ENCODE measurements at places on chromosomes 13 and 19.

DNA sequence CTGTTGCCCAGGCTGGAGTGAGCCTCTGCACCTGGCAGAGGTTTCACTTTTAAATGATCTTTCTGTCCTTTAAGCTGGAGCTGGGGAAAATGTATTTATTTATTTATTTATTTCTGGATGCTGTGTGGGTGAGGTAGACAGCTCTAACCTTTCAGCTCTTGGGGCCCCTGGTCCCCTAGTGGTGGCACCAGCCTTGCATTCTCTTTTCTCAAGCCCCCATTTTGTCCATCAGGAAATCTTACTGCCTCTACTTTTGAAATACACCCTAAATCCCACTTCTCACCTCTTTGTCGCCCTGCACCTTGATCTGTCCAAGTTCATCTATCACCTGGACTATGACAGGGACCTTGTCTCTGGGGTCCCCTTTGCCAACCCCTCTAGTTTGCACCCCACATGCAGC lies 2.1 kb upstream of the B9D2 start:
- no peak for DNase-seq

DNA sequence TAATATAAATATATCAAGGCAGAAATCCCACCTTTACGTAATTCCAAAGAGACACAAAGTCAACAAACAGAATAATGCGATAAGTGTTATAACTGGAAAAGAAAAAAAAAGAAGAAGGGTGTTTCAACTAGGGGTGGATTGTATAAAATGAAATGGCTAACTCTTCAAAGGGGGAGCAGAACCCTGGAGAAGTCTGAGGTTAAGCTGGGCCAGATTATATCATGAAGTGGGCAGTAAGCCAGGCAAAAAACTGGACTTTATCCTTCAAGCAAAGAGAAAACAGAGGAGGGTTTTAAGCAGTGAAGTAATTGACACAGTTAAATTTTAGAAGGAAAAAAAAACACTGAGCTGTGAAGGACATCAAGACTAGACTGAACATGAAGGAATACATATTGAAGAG lies 41.9 kb downstream of the TBC1D4 start:
- no peak for DNase-seq

- DNase-seq, result no peak
Measured at GRCh38 chr13:87919956-87920355, 248.8 kb downstream of the SLITRK5 start.

DNA sequence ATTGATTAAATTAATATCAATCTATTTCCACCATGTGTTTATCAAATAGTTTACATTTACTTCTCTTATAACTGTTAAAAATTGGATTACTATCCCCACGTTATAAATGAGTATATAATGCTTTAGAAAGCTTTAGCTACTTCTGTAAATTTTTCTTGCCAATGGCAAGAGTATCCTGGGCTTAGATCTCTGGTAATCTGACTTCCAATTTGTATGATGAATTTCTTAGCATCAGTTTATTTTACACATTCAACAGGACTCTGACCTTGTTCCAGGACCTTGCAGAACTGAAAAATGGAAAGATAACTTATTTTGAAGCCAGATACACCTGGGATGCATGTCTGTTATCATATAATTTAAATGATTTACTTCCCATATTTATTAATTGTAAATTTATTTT lies 2759.4 kb downstream of the PCDH9 start:
- no peak for DNase-seq

GRCh38 chr19:47703301-47703700 lies 9.9 kb upstream of the EHD2 start:
- DNase-seq, result no peak

DNA sequence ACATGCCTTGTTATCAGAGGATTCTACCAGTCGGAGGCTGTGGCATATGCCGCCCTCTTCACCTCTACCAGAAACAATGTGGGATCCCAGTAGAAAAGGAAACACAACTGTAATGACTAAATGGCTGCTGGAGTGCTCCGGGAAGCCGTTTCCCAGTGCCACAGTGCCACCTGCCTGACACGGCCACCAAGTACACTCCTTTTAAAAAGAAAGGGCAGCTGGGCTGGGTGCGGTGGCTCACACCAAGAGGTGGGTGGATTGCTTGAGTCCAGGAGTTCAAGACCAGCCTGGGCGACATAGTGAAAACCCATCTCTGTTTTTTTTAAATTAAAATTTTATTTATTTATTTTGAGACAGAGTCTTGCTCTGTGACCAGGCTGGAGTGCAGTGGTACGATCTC lies 67.3 kb downstream of the TRPM4 start:
- no peak for DNase-seq

DNA sequence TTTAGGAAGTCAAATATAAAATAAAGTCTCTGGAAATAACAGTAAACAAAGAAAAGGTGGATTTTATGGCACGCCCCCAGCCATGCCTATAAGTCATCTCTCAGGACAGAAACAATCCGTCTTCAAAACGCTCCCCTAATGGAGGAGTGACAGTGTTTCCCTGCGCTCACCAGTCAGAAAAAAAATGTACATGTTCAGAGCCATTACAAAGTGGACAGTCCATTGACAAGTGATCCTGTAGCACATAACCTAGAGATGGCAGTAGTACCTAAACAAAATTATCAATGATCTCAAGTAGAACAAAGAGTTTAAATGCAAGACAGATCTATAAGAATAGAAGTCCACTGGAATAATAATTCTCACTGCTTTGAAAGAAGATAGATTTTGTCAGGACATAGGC lies 891.7 kb upstream of the MIR17HG start:
- no peak for DNase-seq

DNA sequence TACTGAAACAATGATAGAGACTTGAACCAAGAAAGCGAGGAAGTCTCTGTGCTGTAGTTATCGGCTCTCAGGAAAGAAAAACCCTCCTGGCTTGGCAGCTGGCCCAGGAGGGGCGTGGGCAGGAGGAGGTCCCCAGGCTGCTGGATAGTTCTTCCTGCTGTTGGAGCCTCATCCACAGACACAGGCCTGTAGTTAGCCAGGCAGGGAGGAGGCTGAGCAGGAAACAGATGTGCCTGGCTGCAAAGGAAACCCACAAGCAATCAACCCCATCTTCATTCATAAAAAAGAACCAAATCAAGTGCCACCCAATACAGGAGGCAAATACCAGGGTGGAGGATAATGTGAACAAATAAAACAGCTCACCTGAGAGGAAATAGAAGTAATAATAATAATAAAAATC lies 86.2 kb downstream of the IRS2 start:
- DNase-seq, result no peak

DNA sequence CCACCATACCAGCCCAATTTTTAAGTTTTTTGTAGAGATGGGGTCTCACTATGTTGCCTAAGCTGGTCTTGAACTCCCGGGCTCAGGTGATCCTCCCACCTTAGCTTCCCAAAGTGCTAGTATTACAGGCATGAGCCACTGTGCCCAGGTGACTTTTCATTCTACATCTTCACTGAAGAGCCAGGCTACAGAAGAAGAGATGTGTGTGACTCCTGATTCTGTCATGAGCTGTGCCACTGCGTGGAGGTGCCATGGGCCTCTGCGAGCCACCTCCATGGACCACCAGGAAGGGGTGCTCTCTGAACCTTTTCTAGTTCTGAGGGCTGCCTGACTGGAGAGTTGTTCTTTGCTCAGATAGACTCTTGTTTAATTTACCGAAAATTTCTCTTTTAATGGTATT lies 56.6 kb upstream of the RANBP3 start:
- DNase-seq, result no peak

DNA sequence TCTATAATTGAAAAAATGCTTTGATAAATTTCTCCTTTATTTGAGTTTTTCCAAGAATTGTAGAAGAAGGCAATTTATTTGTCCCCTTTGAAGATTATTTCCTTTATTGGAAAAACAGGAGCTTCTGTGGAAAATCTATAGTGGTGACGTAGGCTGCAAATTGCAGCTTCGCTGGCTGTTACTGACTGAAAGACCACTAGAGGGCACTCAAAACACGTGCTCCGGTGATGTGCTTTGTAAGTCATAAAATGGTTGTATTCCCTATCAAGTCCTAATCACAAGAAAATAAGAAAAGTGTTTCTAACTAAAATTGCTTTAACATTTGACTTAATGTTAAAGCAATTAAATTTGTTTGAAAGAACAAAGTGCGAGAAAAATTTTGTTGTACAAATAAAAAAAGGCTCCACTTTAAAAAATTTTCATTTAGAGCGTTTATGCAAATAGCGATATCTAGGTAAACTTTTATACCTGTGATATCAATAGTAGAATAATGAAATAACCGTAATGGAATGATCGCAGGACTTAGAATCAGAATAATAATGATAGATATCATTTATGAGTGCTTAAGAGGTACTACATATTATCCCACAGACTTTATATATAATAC lies 638.2 kb upstream of the SPRY2 start:
- DNase-seq, result no peak

- DNase-seq, result no peak
Measured at GRCh38 chr13:59690857-59691500, 472.7 kb downstream of the DIAPH3 start.

- DNase-seq, result no peak
Measured at GRCh38 chr13:110492679-110493593, 68.6 kb downstream of the RAB20 start.

DNA sequence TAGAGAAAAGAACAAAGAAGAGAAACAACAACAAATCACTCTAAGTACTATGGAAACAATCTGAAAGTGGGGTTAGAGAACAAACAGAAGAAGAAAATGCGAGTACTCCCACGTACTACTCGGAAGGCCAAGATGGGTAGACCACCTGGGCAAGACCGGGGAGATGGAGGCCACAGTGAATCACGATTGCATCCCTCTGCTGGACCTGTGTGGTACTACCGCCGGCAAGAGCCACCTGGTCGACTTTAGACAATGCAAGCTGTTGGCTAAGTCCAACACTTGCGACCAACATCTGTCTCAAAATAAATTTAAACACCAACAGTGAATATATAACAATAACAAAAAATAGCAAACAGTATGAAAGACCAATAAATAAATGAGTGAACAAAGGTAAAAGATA lies 45.5 kb upstream of the ZNF91 start:
- no peak for DNase-seq

DNA sequence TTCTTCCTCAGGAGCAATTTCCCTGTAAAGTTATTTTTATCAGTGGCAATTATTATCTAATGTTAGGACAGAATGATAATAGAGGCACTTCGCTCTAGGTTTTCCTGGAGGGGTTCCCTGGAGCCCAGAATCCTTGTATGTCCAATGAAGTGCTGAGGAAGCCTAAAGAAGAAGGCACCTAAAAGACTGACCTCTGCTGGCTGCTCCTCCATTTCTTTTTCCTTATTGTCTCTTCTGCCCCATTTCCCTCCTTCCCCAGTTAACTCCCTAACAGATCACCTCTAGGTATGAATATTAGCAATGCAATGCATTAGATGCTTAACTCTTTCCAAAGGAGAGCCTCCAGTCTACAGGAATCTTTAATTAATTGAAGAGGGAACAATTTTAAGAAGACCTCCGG lies 985.4 kb downstream of the DIAPH3 start:
- DNase-seq, result no peak

DNA sequence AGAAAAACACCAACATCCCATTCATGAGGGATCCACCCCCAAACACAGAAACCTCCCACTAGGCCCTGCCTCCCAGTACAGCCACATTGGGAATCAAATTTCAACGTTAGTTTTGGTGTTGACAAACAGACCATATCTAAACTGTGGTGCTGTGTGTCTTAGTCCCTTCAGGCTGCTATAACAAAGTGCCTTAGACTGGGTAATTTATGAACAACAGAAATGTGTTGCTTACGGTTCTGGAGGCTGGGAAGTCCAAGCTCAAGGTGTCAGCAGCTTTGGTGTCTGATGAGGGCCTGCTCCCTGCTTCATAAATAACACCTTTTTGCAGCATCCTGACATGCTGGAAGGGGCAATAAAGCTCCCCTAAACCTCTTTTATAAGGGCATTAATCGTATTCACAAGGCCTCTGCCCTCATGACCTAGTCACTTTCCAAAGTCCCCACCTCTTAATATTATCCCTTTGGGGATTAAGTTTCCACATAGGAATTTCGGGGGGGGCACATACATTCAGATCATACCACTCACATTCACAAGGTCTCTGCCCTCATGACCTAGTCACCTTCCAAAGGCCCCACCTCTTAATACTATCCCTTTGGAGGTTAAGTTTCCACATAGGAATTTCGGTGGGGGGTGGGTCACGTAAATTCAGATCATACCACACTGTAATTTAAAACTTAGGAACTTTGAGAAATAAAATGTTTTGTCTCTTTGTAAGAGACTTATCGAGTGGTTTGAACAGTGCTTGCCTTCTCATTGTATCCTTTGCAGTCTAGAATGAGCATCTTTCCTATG lies 27.5 kb downstream of the ZNF507 start:
- DNase-seq, result no peak

DNA sequence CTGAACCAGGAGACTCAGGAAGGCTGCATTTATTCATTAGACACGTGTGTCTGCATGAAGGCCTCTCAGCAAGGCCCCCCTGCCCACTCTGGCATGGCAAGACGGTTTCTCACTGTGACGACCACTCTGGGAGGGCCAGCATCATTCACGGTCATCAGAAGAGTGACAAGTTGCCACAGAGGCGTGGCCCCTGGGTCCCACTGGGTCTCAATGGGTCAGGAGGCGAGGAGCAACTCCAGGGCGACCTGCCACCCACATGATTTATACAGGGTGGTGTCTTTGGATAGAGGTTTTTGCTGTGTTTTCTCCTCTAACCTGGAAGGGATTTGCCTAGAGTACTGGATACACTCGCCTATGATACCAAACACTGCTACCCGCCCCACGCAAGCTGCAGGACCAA lies 60.7 kb downstream of the KLF2 start:
- DNase-seq, result no peak

DNA sequence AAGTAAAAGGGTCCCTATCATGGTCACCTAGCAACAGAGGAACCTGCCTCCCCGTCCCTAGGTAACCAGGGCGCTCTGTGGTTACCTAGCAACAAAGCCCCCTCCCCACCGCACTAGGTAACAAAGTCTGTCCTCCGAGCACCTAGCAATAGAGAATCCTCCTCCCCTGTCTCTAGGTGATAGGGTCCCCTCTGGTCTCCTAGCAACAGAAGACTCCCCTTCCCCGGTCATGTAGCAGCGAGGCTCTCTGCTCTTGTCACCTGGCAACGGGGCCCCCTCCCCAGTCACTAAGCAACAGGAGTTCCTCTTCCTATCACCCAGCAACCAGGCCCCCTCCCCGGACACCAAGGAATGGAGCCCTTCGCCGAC lies 307 bp downstream of the JOSD2 start:
- no peak for DNase-seq

GRCh38 chr13:74730556-74731331 lies 596.5 kb upstream of the KLF12 start:
- DNase-seq, result no peak

DNA sequence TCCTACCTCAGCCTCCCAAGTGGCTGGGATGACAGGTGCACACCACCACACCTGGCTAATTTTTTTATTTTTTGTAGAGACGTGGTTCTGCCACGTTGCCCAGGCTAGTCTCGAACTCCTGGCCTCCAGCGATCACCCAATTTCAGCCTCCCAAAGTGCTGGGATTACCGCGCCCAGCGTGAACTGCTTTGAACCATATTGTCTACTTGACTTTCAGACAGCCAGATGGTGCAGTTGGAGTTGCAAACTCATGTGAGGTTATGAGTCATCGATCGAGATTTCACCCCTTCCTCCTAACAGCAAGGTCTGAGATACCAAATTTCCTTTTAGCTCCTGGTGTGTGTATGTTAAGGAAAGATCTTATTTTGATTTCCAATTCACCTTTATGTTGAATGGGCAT lies 2.7 kb downstream of the SLC27A1 start:
- no peak for DNase-seq

GRCh38 chr19:18135712-18136584 lies 17.0 kb upstream of the PIK3R2 start:
- DNase-seq, result no peak

GRCh38 chr19:1659084-1659427 lies 6.6 kb upstream of the TCF3 start:
- DNase-seq, result no peak

- DNase-seq, result no peak
Measured at GRCh38 chr13:43411741-43412140, 375.0 kb downstream of the ENOX1 start.
